ENCODE measurements at places on chromosomes 11 and 22. TPM values are rescaled to one million over a fixed set of nuclear protein-coding genes. Genes with fewer than 3 reads are reported as not detected.

DNA sequence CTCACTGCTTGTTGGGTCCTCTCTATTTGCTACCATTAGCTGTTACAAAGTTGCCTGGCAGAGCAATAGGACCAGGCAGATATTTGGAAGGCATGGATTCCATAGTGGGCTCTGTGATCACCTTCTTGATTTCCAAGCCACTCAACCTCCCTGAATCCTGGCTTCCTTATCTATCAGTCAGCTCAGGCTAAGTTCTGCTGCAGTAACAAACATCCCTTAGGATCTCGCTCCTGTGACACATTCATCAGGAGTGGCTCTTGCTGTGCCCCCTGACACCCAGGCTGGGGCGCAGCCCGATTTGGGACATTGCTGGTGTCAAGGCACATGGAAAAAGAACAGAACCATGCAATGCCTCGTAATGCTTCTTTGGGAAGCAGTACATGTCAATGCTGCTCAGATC, 503.9 kb downstream of the TBC1D22A start:
- no peak for DNase-seq

GRCh38 chr11:126403022-126403581, 47.6 kb downstream of the ST3GAL4 start:
- DNase-seq, result no peak

Gene TMEM9B
- 40.3 TPM for total RNA-seq

Gene WT1
- total RNA-seq, result 1.4 TPM

Gene CBX7
- total RNA-seq, result 2.0 TPM
